ENCODE measurements at places on chromosomes 12 and 14.

- no peak for DNase-seq
Observed at GRCh38 chr12:5522432-5523335, 90.8 kb downstream of the NTF3 start.

- no peak for DNase-seq
Observed at GRCh38 chr14:77980475-77981321, 180.8 kb downstream of the ADCK1 start.

DNA sequence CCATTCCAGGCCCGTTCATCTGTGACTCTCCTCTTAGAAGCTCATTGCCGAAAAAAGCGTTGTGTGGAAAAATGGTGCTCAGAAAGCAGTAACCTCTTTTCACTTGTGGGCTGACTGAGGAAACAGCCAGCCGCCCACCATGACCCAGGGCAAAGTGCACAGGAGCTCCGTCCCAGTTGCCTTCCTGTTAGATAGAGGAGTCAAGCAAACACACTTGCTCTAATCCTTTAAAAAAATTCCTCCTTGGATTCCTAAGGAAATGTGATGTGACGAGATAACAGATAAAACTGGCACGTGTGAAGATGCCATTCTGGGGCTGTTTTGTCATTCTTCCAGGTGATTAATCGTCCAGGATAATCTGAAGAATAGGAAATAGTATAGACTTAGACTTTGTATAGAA lies 396.8 kb upstream of the DDHD1 start:
- DNase-seq: no peak

- DNase-seq: no peak
Observed at GRCh38 chr12:120866108-120866507, 38.0 kb downstream of the SPPL3 start.

GRCh38 chr12:96141216-96141912 lies 52.8 kb upstream of the ELK3 start:
- peak; percentile 45 for DNase-seq

DNA sequence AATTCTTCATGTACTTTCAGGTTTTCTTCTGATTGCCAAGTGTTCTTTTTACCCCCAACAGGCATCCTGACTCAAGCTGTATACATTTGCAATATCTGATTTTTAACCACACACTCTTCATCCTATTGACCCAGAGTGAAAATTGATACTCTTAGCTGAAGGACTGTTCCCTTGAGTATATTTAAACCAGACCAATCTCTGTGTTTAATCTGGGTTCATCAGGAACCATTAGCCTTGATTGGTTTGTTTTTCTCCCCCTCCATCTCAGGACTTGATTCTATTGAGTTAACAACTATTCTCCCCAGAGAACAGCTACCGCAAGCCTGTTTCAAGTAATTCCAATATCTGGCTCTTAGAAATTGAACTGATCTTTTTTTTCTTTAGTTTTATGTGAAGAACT lies 222.3 kb upstream of the NOVA1 start:
- DNase-seq: no peak

DNA sequence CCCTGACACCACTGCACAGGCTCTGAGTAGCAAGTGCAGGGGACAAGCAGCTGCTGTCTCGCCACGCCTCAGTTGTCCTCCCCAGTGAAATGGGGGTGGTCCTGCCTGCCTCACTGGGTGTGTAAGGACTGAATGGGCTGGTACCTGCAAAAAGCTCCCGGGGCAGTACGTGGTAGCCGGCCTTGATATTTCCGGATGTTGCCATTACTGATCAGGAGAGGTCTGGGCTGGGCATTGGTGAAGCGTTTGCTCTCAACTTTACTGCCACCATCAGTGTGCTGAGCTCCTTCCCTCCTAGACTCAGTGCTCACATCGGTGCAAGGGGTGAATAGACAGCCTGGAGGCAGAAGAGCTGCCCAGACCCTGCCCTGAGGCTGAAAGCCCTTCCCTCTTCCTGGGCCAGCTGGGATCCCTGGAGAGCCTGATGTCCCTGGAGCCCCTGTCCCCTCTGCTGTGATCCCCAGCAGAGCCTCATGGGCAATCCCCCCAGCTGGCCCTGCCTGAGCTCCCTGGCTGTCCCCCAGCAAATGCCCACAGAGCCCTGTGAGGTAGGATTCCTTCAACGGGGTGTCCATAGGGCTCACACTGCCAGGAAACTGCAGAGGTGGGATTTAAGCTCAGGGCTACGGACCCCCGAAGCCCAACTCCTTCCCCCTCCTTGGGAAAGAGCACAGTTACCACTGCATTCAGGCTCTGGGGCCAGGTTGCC lies 18.2 kb downstream of the DIO3 start:
- no peak for DNase-seq

- peak; percentile 46 for DNase-seq
Observed at GRCh38 chr12:113333877-113334785, 778 bp downstream of the SLC8B1 start.

DNA sequence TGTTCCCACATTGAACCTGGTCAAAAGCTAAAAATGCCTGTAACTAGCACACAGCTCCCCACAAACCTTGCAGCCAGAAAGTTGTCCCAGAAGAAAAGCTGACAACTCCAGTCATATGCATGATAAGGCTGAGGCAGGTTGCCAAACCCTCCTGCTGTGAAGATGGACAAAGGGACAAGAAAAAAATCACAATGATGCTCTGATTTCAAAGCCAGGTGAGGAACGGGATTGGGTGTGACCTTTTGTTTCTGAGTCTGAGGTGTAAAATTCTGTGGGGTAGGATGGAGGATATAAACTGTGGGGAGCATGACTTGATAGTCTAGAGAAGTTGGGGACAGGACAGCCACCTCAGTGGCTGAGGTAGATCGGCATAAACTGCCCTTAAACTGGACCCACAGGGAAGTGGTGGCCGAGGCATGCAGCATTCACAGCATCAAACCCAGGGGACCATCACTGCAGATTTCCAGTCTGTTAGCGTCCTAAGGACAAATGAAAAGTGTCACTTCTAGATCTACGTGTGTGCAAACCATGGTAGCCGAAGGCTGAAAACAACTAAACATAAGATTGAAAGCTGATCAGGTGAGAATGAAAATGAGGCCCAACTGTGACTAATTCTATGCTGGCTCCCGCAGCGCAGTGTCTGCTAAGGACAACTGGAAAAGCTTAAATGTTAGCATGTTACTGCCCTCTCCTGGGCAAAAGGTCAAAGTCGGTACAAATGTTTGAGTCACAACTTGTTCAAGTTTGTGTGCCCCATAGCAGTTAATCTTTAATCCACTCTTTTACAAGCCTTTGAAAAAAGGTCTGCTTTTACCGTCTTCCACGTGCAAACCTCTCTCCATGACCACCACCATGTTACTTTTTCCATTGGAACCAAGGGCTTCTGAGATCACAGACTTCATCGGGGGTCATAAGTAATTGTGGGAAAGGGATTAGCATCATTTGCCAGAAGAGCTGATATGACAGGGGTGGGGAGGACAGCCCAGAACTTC lies 39.8 kb downstream of the GRIN2B start:
- peak; percentile 56 for DNase-seq

GRCh38 chr12:122067966-122068365 lies 10.6 kb upstream of the MLXIP start:
- DNase-seq: no peak

GRCh38 chr14:60848066-60848465 lies 113.5 kb downstream of the MNAT1 start:
- DNase-seq: peak; percentile 11

DNA sequence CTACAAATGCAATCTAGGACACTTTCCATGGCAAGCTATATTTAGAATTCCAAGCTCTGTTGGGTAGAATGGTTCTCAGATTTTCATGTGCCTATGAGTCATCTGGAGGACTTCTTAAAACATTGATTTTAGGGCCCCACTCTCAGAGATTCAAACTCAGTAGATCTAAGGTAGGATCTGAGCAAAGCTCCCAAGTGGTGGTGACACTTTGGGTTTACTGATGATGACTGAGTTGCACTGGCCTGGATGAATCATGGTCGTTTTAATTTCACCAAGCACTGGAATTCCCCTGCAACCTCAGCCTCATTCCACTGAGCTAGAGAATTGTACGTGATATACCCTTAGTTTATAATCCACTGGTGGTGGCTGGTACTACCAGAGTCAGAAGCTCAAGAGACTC lies 86.5 kb downstream of the PPM1H start:
- no peak for DNase-seq

DNA sequence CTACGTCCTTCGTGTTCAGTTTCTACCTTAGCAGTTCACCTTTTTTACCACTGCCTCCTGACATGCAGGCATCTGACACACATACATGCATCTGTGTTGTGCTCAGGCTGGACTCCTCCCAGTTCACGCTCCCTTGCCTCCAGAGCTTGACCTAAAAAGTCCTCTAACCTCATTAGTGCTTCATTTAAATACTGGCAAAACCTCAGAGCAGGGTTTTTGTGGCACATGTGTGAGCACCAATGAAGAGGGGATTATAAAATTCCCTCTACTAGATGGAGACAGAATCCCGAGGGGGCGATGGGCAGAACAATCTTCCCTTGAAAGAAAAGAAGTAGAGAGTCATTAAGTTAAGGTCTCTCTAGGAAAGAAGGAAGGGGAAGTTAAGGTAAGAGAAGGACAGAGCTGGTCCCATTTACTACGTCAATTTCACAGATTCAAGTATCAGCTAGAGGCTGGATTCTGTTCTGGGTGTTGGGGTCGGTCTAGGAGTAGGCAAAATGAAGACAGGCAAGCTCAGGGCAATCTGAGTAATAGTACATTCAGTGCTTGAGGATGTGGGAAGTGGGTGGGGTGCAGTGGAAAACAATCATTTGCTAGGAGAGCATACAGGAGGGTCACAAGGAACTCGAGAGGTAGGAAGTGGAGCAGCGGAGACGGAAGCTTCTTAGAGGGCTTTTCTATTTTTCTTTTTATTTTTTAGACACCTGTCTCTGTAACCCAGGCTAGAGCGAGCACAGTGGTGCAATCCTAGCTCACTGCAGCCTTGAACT lies 7.5 kb downstream of the HAL start:
- DNase-seq: no peak

- DNase-seq: no peak
Observed at GRCh38 chr12:102913453-102914226, 3.4 kb downstream of the PAH start.

- no peak for DNase-seq
Observed at GRCh38 chr14:31071151-31071550, 45.0 kb upstream of the STRN3 start.

GRCh38 chr12:26157001-26157400 lies 32.2 kb upstream of the BHLHE41 start:
- DNase-seq: no peak

GRCh38 chr12:131041216-131041967 lies 87.7 kb downstream of the ADGRD1 start:
- DNase-seq: no peak

GRCh38 chr12:131681257-131681620 lies 29.7 kb upstream of the SFSWAP start:
- DNase-seq: no peak

GRCh38 chr12:73867147-73867546 lies 670.5 kb upstream of the ATXN7L3B start:
- DNase-seq: no peak

GRCh38 chr12:115424003-115424402 lies 740.0 kb upstream of the TBX3 start:
- DNase-seq: no peak

DNA sequence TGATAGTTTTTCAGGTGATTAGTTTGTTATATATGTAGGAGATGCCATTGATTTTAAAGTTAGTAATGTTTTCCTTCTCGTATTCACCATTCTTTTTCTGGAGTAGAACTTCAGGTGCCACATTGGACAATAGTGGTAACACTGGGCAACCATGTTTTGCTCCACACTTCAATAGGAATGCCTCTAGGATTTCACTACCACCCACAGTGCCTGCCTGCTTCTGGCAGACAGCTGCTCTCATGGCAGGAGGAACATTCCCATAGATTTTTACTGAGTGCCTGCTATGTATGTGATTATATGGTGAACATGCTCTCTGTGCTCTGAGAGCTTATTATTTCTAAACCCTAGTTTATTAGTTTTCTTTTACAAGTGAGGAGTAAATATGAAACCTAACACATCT lies 53.7 kb downstream of the GCH1 start:
- no peak for DNase-seq

DNA sequence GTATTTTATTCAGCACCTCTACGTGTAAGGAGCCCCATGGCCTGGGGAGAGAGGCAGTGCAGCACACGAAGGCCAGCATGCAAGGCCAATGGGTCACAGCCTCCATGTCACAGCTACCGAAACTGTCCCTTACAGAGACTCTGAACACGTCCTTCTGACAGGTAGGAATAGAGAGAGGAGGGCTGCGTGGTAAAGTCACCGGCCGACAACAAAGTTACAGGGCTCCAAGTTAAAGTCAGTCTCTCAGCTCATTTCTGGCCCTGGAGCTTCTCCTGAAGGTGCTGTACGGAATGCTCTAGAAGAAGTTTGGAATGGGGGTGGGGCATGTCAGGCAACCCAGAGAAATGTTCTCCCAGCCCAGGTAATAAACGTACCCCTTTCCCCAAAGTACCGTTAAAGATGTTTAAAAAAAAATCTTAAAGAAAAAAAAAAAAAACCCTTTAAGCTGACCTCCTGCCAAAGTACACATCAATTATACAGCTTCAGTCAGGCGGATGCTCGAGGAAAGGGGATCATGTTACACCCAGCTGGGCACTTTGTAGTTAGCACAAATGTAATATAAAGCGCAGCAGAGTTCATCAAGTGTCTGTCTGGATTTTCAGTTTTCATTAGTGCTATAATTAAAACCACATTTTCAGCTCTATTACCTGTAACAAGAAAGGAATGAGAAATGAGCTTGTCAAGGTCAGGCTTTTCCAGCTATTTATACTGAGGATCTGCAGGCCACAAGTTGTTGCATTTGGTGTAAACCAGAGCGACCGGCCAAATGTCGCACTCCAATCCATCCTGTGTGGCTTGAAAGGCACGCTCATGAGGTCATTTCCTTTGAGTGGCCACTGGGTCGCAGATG lies 53.3 kb upstream of the CDKN3 start:
- no peak for DNase-seq

DNA sequence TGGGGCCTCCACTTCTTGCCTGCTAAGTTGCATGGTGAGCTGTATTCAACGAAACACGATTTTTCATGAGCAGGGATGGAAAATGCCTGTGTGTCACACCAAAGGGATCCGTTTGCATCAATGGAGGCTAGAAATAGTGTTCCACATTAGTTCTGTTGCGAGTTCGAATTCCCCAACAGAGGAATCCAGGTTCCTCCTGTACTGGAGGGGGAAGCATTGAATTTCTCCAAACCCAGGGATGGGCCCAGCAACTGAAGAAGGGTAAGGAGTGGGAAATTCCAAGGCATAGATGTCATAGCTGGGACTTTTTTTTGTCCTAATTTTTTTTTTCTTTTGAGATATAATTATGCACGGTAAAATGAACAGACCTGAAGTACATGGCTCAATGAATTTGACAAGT lies 336.2 kb downstream of the DPF3 start:
- no peak for DNase-seq
